GM19239 (cell line): ENCODE measurements at places on chromosomes 5 and 9.
A peak's percentile ranks its signal among the peaks of the same experiment; 100 is the strongest.

- peak; percentile 13 for DNase-seq
Observed at GRCh38 chr5:153237671-153238332, 252.7 kb upstream of the GRIA1 start.

- no peak for DNase-seq
Observed at GRCh38 chr5:142874540-142874939, 104.4 kb downstream of the ARHGAP26 start.

GRCh38 chr5:143229426-143229895 is 174.0 kb downstream of the NR3C1 start:
- DNase-seq: no peak

DNA sequence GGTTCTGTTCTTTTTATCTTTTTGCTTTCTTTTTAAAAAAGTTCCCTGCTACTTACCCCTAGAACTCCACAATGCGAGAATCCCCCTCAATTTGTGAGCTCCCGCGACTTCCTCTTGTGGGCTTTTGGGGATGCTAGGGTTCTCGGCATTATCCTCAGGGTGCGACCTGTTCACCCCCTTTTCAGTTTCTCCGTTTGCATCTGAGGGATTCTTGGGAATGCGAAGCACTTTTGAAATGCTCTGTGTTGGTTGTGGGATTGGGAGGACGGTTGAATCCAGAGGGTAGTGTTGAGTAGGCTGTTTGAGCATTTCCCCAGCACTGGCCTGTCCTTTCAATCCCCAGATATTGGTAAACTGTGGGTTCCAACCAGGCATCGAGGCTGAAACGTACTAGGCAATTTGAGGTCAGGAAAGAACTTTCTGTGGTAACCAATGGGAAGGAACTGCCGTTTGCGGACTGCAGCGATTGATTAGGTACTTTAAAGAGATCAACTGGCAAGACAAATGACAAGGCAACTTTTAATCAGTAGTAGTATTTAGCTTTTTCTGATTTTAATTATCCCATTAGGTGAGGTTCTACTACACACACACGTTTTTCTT is 415 bp downstream of the XRCC4 start:
- DNase-seq: no peak
